ENCODE measurements at places on chromosomes 2 and 18. TPM values are rescaled to one million over a fixed set of nuclear protein-coding genes. Genes with fewer than 3 reads are reported as not detected.

DNA sequence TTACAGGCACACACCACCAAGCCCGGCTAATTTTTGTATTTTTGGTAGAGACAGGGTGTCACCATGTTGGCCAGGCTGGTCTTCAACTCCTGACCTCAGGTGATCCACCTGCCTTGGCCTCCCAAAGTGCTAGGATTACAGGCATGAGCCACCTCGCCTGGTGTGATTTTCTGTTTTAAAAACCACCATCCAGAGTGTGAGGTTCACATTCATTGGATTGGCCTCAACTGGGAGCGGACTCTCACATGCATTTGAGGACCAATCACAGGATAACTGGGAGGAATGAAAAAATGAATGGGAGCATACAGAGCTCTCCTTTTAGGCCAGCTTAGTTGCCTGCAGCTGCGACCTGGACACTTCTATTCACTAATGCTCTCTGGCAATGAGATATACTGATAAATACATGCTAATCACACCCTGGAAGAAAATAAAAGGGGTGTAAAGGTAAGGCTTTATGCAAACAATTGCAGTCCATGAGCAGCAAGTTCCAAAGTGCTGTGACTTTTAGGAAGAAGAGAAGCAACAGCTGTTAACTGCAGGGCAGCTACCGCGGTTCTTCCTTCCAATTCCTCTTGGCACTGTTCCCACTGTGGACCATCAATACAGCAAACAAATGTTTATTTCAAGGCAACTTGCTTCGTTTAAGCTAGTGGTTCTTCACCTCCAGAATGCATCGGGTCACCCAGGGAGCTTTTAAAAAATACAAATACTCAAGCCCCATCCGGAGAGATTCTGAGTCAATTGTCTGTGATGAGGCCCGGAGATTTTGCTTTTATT, 49.5 kb upstream of the FZD5 start:
- no peaks in the 10 kb centered on the region for H3K27me3 ChIP-seq
- no peak overlapping the region for H3K27ac ChIP-seq
- H3K36me3 ChIP-seq = peaks cover 2% of the 10 kb centered on the region
- H3K4me3 ChIP-seq = no peak overlapping the region
- H3K4me1 ChIP-seq = no peaks in the 10 kb centered on the region

Gene CYRIA
- total RNA-seq = 2.1 TPM

DNA sequence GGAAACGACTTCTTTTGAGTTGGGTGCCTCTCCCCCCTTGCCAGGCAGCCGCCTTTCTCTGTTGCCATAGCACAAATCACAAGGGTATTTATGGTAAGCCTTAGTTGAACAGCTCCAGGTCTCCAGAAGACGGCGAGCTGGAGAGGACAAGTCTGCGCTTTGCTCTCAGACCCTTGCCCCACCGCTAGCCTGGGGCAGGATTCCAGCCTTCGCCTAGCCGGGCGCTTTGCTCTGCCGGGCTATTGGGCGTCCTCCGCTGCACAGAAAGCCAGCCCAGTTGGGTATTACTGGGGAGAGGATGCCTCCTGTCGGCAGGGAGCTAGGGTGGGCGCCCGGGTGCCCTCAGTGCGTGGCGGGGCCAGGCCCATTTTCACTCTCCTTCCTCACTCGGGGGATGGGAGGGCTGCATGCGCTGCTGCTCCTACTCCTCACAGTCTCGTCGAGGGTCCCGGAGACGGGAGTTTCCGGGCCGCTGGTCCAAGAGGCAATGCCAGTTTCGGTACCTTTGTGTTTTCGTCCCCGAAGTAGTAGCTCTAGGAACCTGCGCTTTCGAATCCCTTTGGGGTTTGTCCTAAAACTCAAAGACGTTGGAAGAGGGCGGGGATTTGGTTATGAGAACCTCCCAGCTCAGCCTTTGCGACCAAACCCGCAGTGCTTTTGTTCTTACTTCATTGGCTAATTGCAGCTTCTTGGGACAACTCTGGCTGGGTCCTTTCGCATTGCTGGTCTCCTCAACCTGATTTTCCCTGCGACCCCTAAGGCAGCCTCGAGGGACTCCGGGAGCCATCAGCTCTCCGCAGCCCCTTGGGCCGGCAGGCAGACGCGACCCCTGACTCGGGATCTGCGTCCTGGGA, 3.6 kb upstream of the DLX2 start:
- no peak for DNase-seq
- no peak overlapping the region for H3K27ac ChIP-seq
- H3K4me1 ChIP-seq = peaks cover 20% of the 10 kb centered on the region
- H3K27me3 ChIP-seq = no peaks in the 10 kb centered on the region
- H3K36me3 ChIP-seq = no peaks in the 10 kb centered on the region
- H3K4me3 ChIP-seq = peak overlapping the region; percentile 73

GRCh38 chr2:6793913-6794312, 71.8 kb downstream of the CMPK2 start:
- no peak overlapping the region for H3K27ac ChIP-seq
- H3K4me3 ChIP-seq = no peak overlapping the region
- H3K36me3 ChIP-seq = no peaks in the 10 kb centered on the region
- no peaks in the 10 kb centered on the region for H3K27me3 ChIP-seq
- no peak for DNase-seq

Gene GPR45
- total RNA-seq = not detected

DNA sequence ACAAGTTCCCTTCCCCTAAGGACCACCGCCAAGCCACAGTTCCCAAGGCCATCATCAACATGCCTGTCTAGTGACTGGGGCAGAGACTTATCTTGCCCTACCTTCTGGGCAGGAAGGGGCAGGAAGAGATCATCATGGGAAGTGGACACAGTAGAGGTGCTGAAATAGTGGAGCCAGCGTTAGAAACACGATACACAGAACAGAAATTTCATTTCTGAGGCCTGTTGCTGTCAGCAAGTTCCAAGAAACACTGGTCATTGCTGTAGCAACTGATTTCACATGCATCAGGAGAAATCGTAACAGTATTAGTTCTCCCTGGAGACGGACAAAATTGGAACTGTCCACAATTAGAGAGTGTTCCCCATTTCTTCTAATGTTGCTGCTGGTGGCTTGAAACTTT, 83.0 kb downstream of the COLEC12 start:
- H3K4me1 ChIP-seq = peaks cover 35% of the 10 kb centered on the region
- H3K27ac ChIP-seq = no peak overlapping the region
- no peaks in the 10 kb centered on the region for H3K36me3 ChIP-seq
- DNase-seq = no peak

- H3K4me3 ChIP-seq = peak within 1 kb of the TSS; percentile 76
- peaks cover 9% of the 10 kb centered on the region for H3K4me1 ChIP-seq
- H3K36me3 ChIP-seq = peaks cover 6% of the 10 kb centered on the region
- peaks cover 22% of the 10 kb centered on the region for H3K27me3 ChIP-seq
- no peak for DNase-seq
These were observed at the start of gene LAMA1 for GRCh38 chr18:7117390-7118355. Gene LAMA1 (minus strand): TSS chr18:7117797. CDS start chr18:7117720, 77 bp downstream.

DNA sequence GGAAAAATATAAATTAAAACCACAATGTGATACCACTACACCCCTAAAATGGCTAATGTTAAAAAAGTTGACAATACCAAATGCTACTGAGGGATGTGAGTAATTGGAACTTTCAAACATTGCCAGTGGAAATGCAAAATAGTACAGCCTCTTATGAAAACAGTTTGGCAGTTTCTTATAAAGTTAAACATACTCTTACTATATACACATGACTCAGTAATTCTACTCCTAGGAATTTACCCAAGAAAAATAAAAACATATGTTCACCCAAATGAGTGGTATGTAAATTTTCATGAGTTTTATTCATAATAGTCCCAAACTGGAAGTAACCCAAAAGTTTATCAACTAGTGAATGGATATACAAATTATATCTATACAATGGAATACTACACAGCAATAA, 228.0 kb downstream of the CYP26B1 start:
- H3K36me3 ChIP-seq = peaks cover 4% of the 10 kb centered on the region
- peaks cover 3% of the 10 kb centered on the region for H3K27me3 ChIP-seq
- no peak for DNase-seq
- H3K4me1 ChIP-seq = no peaks in the 10 kb centered on the region
- no peak overlapping the region for H3K4me3 ChIP-seq
- H3K27ac ChIP-seq = no peak overlapping the region

GRCh38 chr18:61939046-61939674, 46.4 kb upstream of the RNF152 start:
- DNase-seq = no peak
- no peaks in the 10 kb centered on the region for H3K27me3 ChIP-seq
- no peak overlapping the region for H3K27ac ChIP-seq
- H3K4me3 ChIP-seq = no peak overlapping the region
- peaks cover 1% of the 10 kb centered on the region for H3K36me3 ChIP-seq

Gene NPHP1
- total RNA-seq = 3.3 TPM

DNA sequence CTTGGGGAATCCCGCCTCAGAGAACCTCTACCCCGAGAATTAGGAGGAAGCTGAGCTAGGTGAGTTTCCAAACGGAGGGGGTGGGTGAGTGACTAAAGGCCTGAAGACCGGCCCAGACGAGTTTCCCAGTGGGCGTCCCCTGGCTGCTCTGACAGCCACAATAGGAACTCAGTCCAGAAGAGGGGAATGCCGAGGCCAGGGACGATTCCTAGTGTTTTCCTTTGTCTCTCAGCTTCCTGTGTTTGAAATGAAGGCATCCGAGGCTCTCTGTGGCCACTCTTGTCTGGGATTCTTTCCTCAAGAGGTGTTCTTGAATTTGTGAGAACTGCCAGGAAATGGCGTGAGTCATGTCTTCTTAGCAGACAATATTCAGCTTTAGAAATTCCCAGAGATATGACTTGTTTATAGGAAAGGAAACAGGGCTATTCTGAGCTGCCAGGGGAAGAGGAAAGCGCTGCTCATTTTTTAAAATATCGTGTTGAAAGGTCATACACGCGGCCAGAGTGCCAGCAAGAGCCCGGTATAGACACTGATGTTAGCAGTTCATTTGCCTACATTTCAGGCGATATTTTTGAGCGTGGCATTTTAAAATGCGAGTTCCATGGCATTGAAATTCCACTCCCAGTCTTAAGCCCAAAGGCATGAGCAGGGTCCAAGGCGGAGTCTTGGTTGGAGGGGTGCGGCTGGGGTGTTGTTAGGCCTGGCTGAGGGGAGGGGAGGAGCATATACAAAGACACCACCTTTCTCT, 169.1 kb upstream of the KLF7 start:
- H3K27ac ChIP-seq = peak overlapping the region; percentile 97
- no peak for DNase-seq
- no peaks in the 10 kb centered on the region for H3K27me3 ChIP-seq
- H3K4me3 ChIP-seq = peak overlapping the region; percentile 61
- H3K36me3 ChIP-seq = no peaks in the 10 kb centered on the region
- H3K4me1 ChIP-seq = peaks cover 68% of the 10 kb centered on the region

DNA sequence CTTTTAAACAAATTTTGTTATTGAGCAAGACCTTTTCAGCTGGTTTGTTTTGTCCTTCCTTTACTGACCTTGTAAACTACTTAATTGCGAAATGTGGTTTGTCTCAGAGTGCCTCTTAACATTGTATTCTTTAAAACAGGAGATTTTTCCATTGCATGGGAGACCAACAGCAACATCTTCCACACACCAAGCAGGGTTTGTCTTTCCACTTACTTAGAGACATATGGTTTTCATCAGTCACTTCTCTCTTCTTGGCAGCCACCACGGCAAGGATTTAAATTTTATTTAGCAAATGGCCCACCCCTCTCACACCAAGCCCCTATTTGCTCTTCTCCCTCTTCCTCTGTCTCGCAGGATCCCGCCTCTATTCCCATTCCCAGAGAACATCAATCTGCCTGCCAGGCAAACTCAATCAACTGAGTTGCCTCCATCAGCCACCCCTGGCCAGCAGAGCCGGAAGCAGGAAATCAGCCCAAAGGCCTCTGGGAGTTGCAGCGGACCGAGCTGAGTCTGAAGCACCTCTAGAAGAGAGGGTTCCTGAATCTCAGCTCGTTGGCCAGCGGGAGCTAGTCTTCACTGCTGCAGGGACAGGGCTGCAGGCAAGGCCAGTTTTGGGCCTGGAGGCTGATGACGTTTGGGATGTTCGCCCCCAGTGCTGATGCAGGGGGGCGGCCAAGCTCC, 11.3 kb upstream of the CIB4 start:
- H3K27me3 ChIP-seq = peaks cover 16% of the 10 kb centered on the region
- no peak overlapping the region for H3K4me3 ChIP-seq
- no peaks in the 10 kb centered on the region for H3K36me3 ChIP-seq
- H3K27ac ChIP-seq = no peak overlapping the region
- peaks cover 8% of the 10 kb centered on the region for H3K4me1 ChIP-seq
- peak; percentile 50 for DNase-seq

- DNase-seq = no peak
- H3K4me1 ChIP-seq = peaks cover 9% of the 10 kb centered on the region
- H3K27ac ChIP-seq = no peak overlapping the region
- H3K36me3 ChIP-seq = no peaks in the 10 kb centered on the region
These were observed 18.7 kb downstream of the PCARE start for GRCh38 chr2:29055601-29056000.

DNA sequence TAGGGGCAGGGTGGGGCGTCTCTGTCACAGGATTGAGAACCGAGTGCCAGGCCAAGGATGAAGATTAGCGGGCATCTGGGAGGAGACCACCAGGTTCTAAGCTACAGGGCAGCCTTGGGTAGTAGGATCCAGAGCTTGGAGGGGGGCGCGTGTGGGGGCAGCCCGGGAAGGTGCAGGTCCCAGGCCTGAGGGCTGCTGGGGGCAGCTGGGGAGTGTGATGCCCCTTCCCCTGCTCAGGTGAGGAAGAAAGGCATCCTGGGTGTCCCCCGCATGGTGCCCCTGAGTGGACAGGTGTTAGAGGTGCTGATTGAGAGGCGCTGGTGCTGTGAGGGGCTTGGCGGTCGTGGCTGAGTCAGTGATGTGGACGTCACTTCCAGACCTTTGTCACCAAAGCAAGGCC, 33.9 kb upstream of the MBP start:
- H3K4me3 ChIP-seq = no peak overlapping the region
- no peak overlapping the region for H3K27ac ChIP-seq
- peaks cover 22% of the 10 kb centered on the region for H3K4me1 ChIP-seq
- no peak for DNase-seq
- no peaks in the 10 kb centered on the region for H3K36me3 ChIP-seq

DNA sequence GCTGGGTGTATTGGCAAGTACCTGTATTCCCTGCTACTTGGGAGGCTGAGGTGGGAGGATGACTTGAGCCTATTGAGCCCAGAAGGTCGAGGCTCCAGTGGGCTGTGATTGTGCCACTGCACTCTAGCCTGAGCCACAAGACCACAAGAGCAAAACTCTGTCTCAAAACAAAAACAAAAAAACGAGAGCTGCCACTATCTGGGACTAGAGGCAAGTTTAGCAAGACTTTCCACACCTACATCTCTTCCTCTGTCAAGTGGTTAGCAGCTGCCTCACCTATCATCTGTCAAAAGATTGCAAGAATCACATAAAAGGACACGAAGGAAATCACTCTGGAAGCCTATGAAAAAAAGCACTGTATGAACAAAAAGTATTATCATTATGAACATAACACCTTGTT, 55.2 kb upstream of the RIOK3 start:
- H3K27me3 ChIP-seq = no peaks in the 10 kb centered on the region
- no peak overlapping the region for H3K4me3 ChIP-seq

- peak overlapping the region; percentile 76 for H3K27ac ChIP-seq
- no peaks in the 10 kb centered on the region for H3K36me3 ChIP-seq
- H3K4me3 ChIP-seq = no peak overlapping the region
- DNase-seq = no peak
These were observed 154.1 kb upstream of the REV1 start for GRCh38 chr2:99643787-99644418.

- H3K27ac ChIP-seq = peak overlapping the region; percentile 13
- peaks cover 61% of the 10 kb centered on the region for H3K4me1 ChIP-seq
- no peak overlapping the region for H3K4me3 ChIP-seq
- peaks cover 6% of the 10 kb centered on the region for H3K36me3 ChIP-seq
- DNase-seq = no peak
These were observed 8.5 kb upstream of the ATP8B1 start for GRCh38 chr18:57811477-57812125.

Measured in chondrocyte (in vitro differentiated cells).